ENCODE measurements at places on chromosomes 5 and 9.
A peak's percentile ranks its signal among the peaks of the same experiment; 100 is the strongest.

DNA sequence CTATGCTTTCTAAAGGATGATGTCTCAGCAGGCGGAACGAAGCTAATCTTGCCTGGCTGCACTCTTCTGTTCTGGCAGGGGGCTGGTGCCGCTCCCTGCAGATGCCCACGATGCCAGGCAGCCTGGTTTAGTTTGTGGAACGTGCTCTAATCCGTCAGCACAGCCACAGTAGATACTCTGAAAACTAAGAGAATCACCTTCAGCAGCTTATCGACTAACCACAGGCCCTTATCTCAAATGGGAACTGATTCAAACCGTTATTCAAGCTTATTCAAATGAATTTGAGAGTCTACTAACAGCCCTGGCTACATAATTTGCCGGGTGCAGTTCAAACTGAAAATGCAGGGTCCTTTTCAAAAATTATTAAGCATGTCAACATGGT is 246.6 kb upstream of the ANKRD55 start:
- DNase-seq: peak; percentile 26

- no peak for DNase-seq
Observed at GRCh38 chr9:108511307-108511706, 344.5 kb downstream of the ACTL7B start.

- no peak for DNase-seq
Observed at GRCh38 chr9:124709292-124709690, 61.8 kb downstream of the NR6A1 start.

DNA sequence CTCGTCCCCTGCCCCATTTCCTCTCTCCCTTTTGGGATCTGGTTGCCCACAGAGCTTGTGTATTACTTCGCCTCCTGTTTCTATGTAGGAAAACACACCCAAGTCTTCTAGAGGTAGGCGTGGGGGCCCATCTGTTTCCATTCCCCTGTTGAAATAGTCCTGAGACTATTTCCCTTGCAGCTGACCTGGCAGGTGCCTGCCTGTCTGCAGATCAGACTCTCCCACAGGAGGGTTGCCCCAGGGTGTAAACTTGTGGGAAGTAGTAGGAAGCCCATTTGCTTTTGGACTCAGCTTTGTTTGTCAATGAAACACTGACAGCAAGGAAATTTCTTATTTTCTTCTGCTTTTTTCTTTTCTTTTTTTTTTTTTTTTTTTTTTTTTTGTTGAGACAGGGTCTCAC is 16.3 kb upstream of the GARNL3 start:
- DNase-seq: no peak

- no peak for DNase-seq
Observed at GRCh38 chr5:128844354-128844923, 120.8 kb upstream of the SLC27A6 start.

DNA sequence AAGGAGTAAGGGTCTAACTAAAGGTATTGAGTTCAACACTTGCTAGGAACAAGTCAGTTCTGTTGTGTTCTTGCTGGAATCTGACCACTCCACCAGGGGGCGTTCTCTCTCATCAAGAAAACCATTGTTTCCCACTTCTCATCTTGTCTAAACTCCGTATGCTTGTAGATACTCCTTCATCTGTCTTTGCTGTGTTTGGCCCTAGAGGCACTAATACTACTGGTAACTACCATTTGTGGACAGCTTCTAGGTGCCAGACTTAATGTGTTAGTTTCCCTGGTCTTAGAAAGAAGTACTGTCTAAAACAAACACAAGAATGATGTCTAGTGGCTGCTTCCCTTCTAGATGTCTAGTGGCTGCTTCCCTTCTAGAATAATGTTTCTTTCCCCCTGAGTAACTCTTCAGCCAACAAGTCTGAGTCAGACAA is 18.7 kb upstream of the PTPDC1 start:
- DNase-seq: peak; percentile 73

DNA sequence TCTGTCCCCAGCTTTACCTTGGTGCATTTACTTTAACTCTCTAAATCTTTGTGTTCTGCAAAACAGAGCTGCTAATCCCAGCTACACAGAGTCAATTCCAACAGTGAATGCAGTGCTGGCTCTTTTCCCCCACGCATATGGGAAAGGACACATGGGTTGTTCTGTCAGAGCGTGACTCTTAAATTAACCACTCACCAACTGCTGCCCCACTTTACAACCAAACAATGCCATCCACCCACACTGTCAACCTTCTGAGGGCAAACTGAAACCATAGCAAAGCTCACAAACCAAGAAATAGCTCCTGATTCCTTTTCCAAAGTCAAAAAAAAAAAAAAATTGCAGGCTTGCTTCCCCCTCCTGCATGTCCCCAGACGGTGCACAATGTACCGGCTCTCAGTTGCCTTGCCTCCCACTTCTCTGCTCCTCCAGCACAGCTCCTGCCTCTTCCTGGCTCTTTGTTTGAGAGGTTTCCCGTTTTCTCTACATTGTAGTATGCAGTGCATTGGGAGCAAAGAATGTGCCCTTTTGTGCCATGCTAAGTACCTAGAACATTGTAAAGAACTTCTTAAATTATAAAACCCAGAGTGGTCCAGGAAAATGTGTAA is 151.5 kb upstream of the DAPK1 start:
- DNase-seq: no peak

GRCh38 chr9:96253059-96253696 is 48.8 kb downstream of the HSD17B3 start:
- no peak for DNase-seq

- DNase-seq: no peak
Observed at GRCh38 chr5:71836559-71837112, 117.6 kb downstream of the CARTPT start.

- no peak for DNase-seq
Observed at GRCh38 chr5:57225553-57225952, 51.7 kb downstream of the GPBP1 start.

DNA sequence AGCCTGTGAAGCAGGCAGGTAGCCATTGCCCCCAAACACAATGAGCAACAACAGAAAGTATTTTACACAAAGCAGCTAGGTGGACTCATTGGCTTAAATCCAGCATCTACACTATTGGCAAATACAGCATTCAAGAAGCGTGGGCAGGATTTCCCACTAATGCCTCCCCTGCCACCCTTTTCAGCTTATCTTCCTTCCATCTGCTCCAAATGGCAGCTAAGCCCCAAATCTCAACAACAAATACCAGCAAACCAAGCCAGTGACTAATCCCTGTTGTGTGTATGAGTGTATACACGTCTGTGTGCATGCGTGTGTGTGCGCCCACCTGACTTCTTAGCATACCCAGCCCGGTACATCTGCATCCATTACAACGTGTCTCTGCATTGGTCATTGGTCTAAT is 151.2 kb upstream of the WWC1 start:
- DNase-seq: no peak

All from memory B cell (primary cell).